ENCODE measurements at places on chromosomes 16 and 17.

DNA sequence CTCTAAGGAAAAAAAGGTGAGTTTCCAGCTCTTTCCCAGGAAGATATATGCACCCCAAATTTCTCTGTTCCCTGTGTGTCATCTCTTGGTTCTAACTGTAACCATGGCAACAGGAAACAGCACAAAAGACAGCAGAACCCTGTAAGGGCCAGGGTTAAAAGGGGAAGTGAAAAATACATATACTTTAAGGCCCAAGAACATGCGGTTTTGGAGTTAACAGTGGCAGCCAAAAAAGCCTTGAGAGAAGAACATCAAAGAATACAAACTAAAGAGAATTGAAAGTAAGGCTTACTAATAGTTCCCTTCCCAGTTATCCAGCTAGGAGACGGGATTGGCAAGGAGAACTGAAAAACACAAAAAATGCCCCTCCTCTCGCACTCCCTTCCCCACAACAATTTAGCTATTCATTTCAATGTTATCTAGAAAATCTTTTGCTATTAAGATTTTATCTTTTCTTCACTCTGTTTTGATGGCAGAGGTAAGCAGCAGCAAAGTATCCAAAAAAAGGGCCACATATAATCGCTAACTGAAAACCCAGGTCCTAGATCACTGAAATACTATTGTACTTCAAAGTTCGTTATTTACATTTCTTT is 1.5 kb downstream of the SPOP start:
- peak overlapping the region; percentile 83 for H3K4me3 ChIP-seq
- H3K4me1 ChIP-seq = peaks cover 40% of the 10 kb centered on the region
- H3K27ac ChIP-seq = peak overlapping the region; percentile 99
- peak; percentile 23 for DNase-seq
- peaks cover 52% of the 10 kb centered on the region for H3K36me3 ChIP-seq

GRCh38 chr17:80382446-80382845 is 32.5 kb upstream of the ENDOV start:
- no peak overlapping the region for H3K4me3 ChIP-seq
- H3K27ac ChIP-seq = no peak overlapping the region
- no peaks in the 10 kb centered on the region for H3K4me1 ChIP-seq
- peaks cover 95% of the 10 kb centered on the region for H3K36me3 ChIP-seq
- no peaks in the 10 kb centered on the region for H3K27me3 ChIP-seq

GRCh38 chr17:30239089-30239462 is 3.6 kb upstream of the SLC6A4 start:
- H3K4me3 ChIP-seq = no peak overlapping the region
- peaks cover 26% of the 10 kb centered on the region for H3K4me1 ChIP-seq
- H3K27me3 ChIP-seq = peaks cover 52% of the 10 kb centered on the region
- no peak for DNase-seq
- H3K36me3 ChIP-seq = no peaks in the 10 kb centered on the region
- peak overlapping the region; percentile 36 for H3K27ac ChIP-seq

DNA sequence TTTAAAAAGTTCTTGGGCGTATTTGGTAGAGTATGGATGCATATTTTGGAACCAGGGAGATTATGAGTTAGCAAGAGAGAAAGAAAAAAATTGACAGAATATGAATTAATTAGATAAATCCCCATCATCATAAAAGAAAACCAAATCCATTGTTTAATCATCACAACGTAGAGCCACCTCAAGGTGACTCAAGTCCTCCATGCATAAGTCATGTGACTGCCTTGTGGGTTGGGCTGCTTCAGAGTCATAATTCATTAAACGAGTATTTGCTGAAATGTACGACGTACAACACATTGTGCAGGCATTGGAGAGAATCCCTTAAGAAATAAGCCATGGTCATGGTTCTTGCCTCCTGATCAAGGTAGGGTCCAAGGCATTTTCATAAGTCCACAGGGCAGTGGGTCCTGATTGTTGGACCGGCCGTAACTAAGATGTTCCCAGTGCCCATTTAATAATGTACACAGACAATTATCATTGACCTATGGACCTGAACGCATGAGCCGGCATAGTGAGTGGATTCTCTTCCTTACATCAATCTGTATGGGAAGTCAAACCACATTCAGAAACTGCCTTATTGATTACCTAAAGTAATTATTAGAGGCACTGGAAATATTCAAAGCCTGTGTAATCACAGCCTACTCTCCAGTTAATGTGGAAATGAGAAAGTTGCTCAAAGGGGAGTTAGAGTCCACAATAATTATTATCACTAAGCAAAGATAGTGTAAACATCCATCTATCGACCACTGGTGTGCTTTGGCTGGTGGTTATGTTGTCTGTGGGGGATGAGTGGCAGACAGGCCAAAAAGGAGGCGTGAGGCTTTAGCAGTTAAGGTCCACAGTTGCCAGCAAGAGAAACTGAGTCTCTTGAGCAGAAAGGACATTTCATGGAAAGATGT is 165.4 kb downstream of the PITPNC1 start:
- H3K27me3 ChIP-seq = no peaks in the 10 kb centered on the region
- H3K36me3 ChIP-seq = peaks cover 22% of the 10 kb centered on the region
- H3K4me1 ChIP-seq = peaks cover 24% of the 10 kb centered on the region

- no peak overlapping the region for H3K27ac ChIP-seq
- H3K27me3 ChIP-seq = no peaks in the 10 kb centered on the region
- no peak for DNase-seq
These were observed 119.1 kb downstream of the FTO start for GRCh38 chr16:53822936-53823529.

GRCh38 chr16:79838496-79839259 is 238.1 kb upstream of the MAF start:
- H3K4me3 ChIP-seq = no peak overlapping the region
- H3K27ac ChIP-seq = no peak overlapping the region
- H3K36me3 ChIP-seq = no peaks in the 10 kb centered on the region
- peaks cover 57% of the 10 kb centered on the region for H3K27me3 ChIP-seq
- H3K4me1 ChIP-seq = no peaks in the 10 kb centered on the region
- no peak for DNase-seq

DNA sequence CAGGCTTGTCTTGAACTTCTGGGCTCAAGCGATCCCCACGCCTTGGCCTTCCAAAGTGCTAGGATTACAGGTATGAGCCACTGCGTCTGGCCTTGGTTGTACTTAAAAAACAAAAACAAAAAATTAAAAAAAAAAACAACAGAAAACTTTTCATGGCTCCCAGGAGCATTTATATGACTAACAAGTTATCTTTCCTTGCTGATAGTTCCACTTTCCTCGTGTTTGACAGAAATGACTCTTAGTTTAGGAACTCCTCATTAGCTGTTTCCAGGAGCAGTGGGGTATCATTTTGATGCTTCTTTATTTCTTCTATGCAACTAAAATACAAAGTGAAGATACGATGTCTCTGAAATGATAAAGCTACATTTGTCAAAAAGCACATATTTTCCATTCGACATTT is 165.4 kb downstream of the PRKCA start:
- no peak overlapping the region for H3K4me3 ChIP-seq
- no peak for DNase-seq
- peak overlapping the region; percentile 79 for H3K27ac ChIP-seq
- H3K36me3 ChIP-seq = peaks cover 3% of the 10 kb centered on the region
- H3K4me1 ChIP-seq = peaks cover 29% of the 10 kb centered on the region

DNA sequence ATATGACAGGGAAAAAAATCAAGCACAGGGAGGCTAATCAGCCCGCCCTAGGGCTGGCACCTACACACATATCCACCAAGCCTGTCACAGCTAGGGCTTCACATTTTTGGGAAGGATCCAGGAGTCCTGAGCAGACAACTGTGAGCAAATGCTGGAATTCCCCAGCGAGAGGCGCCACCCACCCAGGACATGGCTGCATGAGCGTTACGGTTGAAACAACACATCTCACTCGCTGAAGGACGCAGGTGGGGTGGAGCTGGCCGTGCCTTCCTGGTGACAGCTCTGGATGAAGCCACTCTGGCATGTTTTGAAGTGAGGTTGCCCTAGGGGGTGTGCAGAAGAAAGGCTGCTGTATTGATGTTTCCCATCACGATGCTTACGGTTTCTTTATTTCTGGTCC is 315.1 kb upstream of the EEF2KMT start:
- H3K36me3 ChIP-seq = no peaks in the 10 kb centered on the region
- no peak overlapping the region for H3K4me3 ChIP-seq
- no peaks in the 10 kb centered on the region for H3K4me1 ChIP-seq

DNA sequence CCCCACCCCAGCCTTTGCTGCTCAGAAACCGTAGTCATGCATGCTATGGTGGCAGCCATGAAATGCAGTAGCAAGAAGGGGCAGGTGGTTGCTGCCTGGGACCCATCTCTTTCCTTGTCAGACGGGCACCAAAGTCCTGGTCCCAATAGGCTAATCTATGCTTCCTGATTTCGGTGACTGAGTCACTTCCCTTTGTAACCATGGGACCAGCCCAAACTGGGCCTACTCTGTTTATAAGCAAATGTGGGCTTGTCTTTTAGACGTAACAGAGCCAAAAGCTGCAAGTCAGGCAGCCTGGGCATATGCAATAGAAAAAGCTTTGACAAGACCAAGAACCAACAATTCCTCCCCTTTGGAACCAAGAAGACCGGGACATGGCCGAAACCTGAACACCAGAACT is 99.1 kb upstream of the RBBP6 start:
- H3K27ac ChIP-seq = no peak overlapping the region
- no peak overlapping the region for H3K4me3 ChIP-seq
- DNase-seq = no peak
- H3K27me3 ChIP-seq = peaks cover 42% of the 10 kb centered on the region

DNA sequence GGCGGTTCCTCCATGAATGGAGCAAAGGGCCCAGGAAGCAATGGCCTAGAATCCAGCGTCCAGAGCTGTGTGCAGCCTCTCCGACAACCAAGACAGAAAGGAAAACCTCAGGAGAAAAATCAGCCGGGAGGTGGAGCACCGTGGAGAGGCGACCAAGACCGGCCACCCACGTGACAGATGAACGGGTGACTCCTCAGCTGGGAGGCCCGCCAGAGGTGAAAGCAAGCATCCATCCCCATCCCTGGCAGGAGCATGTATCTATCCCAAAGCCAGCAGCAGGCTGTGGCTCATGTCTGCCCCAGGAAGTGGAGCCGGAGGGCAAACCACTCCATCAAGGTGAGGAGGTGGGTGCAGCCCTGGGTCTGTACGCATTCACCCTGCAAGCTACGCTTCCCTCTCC is 52.1 kb downstream of the FOXL1 start:
- H3K36me3 ChIP-seq = no peaks in the 10 kb centered on the region
- H3K27ac ChIP-seq = no peak overlapping the region
- no peak for DNase-seq
- peaks cover 17% of the 10 kb centered on the region for H3K27me3 ChIP-seq
- H3K4me1 ChIP-seq = no peaks in the 10 kb centered on the region
- no peak overlapping the region for H3K4me3 ChIP-seq

GRCh38 chr16:89693931-89694783 is 7.3 kb downstream of the SPATA2L start:
- H3K36me3 ChIP-seq = peaks cover 70% of the 10 kb centered on the region
- peaks cover 26% of the 10 kb centered on the region for H3K4me1 ChIP-seq
- H3K27me3 ChIP-seq = no peaks in the 10 kb centered on the region
- no peak for DNase-seq
- peak overlapping the region; percentile 22 for H3K27ac ChIP-seq

- H3K27ac ChIP-seq = no peak overlapping the region
- no peak for DNase-seq
- H3K4me3 ChIP-seq = no peak overlapping the region
- peaks cover 9% of the 10 kb centered on the region for H3K4me1 ChIP-seq
These were observed 71.2 kb upstream of the LGALS9 start for GRCh38 chr17:27559506-27560481.

DNA sequence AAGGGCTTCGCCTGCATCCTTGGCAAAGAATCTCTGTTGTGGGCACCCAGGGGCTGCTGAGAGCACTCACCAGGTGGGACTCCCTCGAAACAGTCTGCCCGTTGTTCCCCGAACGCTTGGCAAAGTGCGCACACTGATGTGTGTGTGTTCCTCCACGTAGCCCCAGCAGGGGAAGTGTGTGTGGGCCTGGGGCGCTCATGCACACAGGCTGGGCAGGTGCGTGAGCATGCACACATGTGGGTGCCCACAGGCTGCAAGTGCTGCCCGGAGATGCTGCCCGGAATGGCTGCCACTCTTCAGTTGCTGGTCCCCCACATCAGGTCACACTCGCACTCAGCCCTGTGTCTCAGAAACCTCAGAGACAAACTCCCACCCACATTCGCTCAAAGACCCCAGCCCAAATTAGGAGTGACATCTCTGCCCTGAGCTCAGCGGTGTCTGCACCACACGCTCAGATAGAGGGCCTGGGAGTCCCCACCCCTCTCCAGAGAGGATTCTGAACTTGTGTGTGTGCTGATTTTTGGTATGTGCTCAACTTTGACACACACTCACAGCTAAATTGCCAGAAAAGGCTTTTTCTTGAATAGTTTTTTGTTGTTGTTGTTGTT is 119.4 kb downstream of the MGAT5B start:
- peaks cover 6% of the 10 kb centered on the region for H3K27me3 ChIP-seq
- H3K27ac ChIP-seq = peak overlapping the region; percentile 85
- no peak for DNase-seq
- peaks cover 3% of the 10 kb centered on the region for H3K36me3 ChIP-seq
- H3K4me3 ChIP-seq = no peak overlapping the region
- peaks cover 5% of the 10 kb centered on the region for H3K4me1 ChIP-seq

DNA sequence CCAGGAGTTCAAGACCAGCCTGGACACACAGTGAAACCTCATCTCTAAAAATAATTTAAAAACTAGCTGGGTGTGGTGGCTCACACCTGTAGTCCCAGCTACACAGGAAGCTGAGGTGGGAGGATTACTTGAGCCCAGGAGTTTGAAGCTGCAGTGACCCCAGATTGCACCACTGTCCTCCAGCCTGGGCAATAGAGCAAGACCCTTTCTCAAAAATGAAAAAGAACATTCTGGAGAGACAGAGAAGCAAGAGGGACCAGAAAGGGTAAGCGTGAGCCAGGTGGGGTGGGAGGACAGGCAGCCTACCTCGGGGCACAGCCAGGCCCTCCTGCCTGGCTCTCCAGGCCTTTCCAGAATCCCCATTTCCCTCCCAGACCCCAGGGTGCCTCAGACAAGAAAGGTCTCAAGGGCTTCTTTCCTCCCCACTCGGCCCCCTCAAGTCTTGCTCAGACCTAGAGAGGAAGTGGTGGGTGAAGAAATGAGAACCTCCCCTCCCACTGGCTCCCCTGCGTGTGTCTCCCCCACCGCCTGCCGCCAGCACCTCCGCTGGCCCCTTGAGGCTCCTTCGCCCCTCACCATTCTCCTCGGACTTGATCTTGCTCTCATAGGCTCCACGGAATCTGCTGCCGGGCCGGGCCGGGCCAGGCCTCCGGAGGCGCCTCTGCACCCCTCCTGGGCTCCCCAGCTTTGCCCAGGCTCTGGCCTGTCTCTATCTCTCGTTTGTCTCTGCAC is 503 bp downstream of the C16orf54 start:
- H3K4me1 ChIP-seq = peaks cover 60% of the 10 kb centered on the region
- DNase-seq = peak; percentile 63
- H3K4me3 ChIP-seq = peak overlapping the region; percentile 87
- H3K27ac ChIP-seq = peak overlapping the region; percentile 97

GRCh38 chr17:57597531-57598453 is 147.3 kb downstream of the CCDC182 start:
- peaks cover 16% of the 10 kb centered on the region for H3K36me3 ChIP-seq
- peak overlapping the region; percentile 90 for H3K27ac ChIP-seq
- peak; percentile 25 for DNase-seq
